ENCODE measurements at places on chromosomes 13 and 19.

DNA sequence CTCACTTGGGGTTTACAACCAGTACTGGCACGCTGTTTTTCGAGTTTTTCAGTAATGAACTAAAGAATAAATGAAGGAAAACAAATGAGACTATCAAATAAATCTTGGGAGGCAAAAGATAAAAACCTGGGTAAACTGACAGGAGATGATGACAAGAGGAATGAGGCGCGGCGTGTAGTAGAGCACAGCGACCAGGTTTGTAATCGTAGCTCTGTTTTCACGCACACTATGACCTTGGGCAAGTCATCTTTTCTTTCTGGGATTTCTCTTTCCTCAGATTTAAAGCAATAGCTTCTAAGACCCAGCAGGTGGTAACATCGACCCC, 419 bp downstream of the MRPS31 start:
- H3K4me3 ChIP-seq: peak overlapping the region; percentile 98
- peaks cover 32% of the 10 kb centered on the region for H3K4me1 ChIP-seq
- H3K27ac ChIP-seq: peak overlapping the region; percentile 95
- peaks cover 3% of the 10 kb centered on the region for H3K36me3 ChIP-seq

GRCh38 chr13:109160357-109160756, 530.9 kb downstream of the MYO16 start:
- peaks cover 47% of the 10 kb centered on the region for H3K27me3 ChIP-seq
- no peak for DNase-seq
- H3K27ac ChIP-seq: no peak overlapping the region
- no peaks in the 10 kb centered on the region for H3K36me3 ChIP-seq

DNA sequence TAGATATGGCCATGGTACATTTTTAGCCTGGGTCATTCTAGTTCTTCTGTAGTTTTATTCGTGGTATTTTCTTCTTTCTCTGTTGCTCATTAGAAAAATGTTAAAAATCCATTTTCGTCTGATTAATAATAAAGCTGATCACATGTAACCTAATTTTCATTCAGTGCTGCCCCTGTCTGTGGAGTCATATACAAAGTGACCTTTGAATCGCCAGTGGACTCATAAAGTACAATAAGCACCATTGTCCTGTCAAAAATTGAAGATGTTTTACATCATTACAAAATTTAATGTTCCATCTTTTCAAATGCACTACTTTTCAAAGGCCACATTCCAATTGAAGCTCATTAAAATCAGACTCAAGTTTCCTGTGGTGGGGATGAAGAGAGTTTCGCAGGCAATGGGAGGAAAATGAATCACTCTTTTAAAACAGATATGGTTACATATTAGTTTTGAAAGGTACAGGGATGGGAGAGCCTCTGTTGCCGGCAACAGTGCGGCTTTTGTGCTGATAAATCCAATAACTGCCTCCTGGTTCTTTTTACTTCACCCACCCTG, 205.4 kb downstream of the ZNF536 start:
- H3K27me3 ChIP-seq: peaks cover 8% of the 10 kb centered on the region
- H3K27ac ChIP-seq: no peak overlapping the region
- DNase-seq: no peak

GRCh38 chr19:48798937-48799336, 11.9 kb downstream of the BCAT2 start:
- no peaks in the 10 kb centered on the region for H3K27me3 ChIP-seq
- DNase-seq: no peak
- no peak overlapping the region for H3K27ac ChIP-seq
- peaks cover 2% of the 10 kb centered on the region for H3K36me3 ChIP-seq
- no peak overlapping the region for H3K4me3 ChIP-seq

DNA sequence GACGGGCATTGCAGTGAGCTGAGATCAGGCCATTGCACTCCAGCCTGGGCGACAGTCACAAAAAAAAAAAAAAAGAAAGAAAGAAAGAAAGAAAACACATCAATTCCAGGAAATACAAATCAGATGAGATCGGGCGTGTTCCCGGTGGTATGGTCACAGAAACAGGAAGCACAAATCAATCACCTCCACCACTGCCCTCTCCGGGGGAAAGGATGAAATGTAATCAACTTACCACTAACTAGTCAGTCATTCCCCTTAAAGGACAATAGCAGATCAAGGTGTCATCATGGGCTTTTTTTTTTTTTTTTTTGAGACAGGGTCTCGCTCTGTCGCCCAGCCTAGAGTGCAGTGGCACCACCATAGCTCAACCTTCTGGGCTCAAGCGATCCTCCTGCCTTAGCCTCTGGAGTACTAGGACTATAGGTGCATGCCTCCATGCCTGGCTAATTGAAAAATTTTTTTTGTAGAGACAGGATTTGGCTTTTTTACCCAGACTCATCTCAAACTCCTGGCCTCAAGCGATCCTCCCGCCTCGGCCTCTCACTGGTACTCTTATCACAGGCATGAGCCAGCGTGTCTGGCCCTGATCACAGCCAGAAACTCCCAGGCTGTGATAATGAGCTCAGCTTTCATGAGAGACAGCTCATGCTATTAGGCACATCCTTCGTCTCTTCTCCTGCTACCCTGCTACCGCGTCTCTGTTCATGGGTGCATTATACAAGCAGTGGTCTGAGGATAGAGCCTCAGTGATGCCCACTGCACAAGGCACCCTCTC, 6.8 kb upstream of the DPRX start:
- H3K4me3 ChIP-seq: no peak overlapping the region
- no peak overlapping the region for H3K27ac ChIP-seq
- no peaks in the 10 kb centered on the region for H3K4me1 ChIP-seq
- H3K36me3 ChIP-seq: no peaks in the 10 kb centered on the region

GRCh38 chr19:2811221-2811722, 8.4 kb upstream of the ZNF554 start:
- no peaks in the 10 kb centered on the region for H3K4me1 ChIP-seq
- no peak overlapping the region for H3K4me3 ChIP-seq
- H3K36me3 ChIP-seq: peaks cover 12% of the 10 kb centered on the region
- H3K27ac ChIP-seq: no peak overlapping the region
- no peak for DNase-seq

GRCh38 chr13:51793570-51794271, 10.2 kb downstream of the DHRS12 start:
- peak overlapping the region; percentile 81 for H3K27ac ChIP-seq
- peaks cover 8% of the 10 kb centered on the region for H3K36me3 ChIP-seq
- H3K4me1 ChIP-seq: peaks cover 30% of the 10 kb centered on the region
- no peaks in the 10 kb centered on the region for H3K27me3 ChIP-seq
- DNase-seq: peak; percentile 82
- H3K4me3 ChIP-seq: no peak overlapping the region

DNA sequence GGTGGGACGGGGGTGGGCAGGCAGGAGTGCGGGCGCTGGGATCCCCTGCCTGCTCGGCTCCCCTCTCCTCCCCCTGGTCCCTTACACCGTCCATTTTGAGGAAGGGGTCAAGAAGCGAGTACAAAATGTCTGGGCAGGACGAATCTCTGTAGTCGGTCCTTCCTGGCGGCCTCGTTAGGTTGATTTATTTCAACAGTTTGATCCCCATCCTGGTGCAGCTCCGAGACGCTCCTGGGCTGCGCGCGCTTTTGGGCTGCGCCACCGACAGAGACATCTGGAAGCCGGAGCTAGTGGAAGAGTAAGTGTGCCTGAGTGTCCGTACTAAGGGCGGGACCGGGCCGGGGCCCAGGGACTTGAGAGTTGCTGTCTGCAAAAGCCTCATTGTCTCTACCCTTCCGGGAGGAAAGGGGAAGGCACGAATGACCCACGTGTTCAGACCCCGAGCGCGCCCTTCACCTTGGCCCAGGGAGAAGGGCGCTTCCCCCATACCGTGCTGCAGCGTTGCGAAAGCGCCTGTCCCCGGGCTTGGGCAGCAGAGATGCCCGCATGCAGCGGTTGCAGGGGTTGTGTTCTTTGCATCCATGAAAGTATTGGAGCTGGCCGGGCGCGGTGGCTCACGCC, 1.8 kb downstream of the ZNF114 start:
- peak; percentile 23 for DNase-seq
- peak overlapping the region; percentile 81 for H3K4me3 ChIP-seq
- H3K27me3 ChIP-seq: peaks cover 8% of the 10 kb centered on the region
- no peaks in the 10 kb centered on the region for H3K36me3 ChIP-seq
- peaks cover 14% of the 10 kb centered on the region for H3K4me1 ChIP-seq
- H3K27ac ChIP-seq: no peak overlapping the region

DNA sequence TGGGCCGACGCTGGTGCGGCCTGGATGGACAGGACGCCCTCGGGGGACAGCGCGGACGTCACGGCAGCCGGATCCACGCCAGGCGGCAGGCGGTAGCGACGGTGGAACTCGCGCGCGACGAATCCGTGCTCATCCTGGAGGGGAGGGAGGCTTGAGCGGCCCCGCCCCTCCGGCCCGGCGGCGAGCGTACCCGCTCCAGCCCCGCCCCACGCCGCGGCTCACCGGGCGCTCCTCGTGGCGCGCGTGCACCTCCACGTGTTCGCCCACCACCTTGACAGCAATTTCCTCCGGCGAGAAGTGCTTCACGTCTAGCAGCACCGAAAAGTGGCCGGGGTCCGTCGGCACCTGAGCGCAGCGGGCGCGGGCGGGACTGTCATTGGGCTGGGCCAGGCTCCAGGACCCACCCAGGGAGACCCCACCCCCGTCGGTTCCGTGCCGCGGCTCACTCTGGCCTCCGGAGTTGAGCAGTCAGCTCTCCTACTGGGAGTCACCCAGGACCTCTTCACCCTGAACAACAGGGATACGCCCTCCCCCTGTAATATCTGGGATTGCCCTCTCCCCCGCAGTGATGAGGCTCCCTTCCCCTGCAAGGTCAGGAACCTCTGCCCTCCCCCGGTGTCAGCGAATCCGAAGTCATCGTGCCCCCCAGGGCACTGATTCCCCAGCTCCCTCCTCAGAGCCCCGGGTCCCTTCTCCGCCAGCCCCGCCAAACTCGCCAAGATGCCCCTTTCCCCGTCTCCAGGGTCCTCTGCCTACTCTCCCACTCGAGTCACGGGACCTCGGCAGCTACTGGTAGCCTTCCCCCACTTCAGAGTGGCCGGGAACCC, 1.1 kb downstream of the HSPB6 start:
- H3K27me3 ChIP-seq: peaks cover 8% of the 10 kb centered on the region
- H3K27ac ChIP-seq: no peak overlapping the region
- H3K36me3 ChIP-seq: peaks cover 21% of the 10 kb centered on the region
- peak; percentile 53 for DNase-seq
- peaks cover 20% of the 10 kb centered on the region for H3K4me1 ChIP-seq
- H3K4me3 ChIP-seq: peak overlapping the region; percentile 55

Measured in activated naive CD4-positive, alpha-beta T cell treated with anti-CD3 and anti-CD28 coated beads for 36 hours (primary cell).